Stimulated activated CD8-positive, alpha-beta memory T cell treated with anti-CD3 and anti-CD28 coated beads, Interleukin-4, amount 100 ng/mL, for 4 hours (primary cell): ENCODE measurements at places on chromosomes 11 and 22.
A peak's percentile ranks its signal among the peaks of the same experiment; 100 is the strongest.

GRCh38 chr22:43315687-43316217 is 27.4 kb downstream of the SCUBE1 start:
- DNase-seq, result no peak

- DNase-seq, result no peak
Observed at GRCh38 chr22:21695430-21696085, 29.7 kb downstream of the PPIL2 start.

DNA sequence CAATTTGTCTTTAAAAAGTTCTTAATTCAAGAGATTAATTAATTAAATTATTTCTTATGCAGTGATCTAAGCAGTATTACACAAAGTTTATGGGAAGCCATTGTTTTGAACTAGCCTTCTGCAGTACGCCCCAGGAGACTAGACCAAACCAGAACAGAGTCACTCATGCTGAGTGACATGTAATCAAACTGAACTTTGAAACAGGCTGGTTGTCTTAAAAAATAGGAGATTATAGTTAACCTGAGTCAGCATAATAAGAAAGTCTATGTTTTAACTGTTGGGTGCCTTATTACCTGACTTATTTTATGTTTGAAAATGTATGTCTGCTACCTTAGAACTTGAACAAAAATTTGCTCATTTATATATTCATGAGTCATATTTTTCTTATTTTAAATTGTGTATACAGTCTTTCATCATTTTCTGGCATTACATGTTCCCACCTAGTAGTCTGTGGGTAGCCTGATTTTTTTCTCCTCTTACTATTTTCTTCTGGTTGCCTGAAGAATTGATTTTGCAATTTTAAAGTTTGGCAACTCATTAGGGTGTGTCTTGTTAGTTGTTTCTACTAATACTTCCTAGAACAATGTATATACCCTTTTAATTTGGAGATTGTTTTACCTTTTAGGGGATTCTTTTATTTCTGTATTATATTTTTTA is 161.4 kb downstream of the AASDHPPT start:
- no peak for DNase-seq

DNA sequence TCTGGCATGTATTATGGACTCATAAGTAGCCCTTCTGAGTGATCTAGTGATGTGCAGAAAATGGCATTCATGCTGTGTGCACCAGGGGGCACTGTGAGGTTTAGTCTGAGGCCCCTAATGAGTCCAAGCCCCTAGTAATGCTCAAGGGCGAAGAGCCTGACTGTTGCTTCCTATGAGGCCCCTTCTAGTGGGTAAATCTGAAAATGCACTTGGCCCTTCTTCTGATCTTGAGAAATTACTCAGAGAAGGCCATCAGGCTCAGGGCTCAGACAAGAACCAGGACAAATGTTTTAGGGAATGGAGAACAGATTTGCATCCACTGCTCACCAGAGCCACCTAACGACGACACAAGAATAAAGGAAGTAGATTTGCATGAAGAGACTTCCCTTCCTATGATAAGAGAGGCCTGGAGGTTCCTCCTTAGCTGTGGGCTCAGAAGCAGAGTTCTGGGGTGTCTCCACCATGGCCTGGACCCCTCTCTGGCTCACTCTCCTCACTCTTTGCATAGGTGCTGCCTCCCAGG is 75.8 kb downstream of the GGTLC2 start:
- peak; percentile 21 for DNase-seq

DNA sequence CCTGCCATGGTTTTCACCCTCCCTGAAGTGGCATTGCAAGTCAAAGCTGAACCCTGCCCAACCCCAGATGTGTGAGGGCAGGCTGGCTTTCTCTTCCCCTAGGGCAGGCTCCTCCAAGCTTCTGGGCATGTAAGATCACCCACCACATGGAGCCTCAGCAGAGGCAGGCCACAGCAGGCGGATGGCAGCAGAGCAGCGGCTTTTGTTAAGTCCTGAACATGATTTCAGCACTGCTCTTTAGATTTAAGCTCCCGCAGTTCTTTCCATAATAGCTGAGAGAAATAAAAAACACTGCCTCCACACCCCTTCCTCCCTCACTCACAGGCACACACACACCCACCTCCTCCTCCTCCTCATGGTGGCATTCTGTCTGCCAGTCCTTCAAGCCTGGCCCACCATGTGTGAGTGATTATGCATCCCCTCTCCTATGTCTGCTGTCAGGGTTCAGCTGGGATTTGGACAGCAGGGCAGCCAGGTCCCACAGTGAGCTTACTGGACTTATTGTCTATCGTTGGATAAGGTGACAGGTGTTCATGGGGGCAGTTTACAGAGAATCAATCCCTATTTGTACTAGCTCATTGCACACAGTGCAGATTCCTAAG is 5.0 kb upstream of the NTM start:
- DNase-seq, result no peak

GRCh38 chr22:47209547-47210023 is 447.1 kb downstream of the TBC1D22A start:
- no peak for DNase-seq

DNA sequence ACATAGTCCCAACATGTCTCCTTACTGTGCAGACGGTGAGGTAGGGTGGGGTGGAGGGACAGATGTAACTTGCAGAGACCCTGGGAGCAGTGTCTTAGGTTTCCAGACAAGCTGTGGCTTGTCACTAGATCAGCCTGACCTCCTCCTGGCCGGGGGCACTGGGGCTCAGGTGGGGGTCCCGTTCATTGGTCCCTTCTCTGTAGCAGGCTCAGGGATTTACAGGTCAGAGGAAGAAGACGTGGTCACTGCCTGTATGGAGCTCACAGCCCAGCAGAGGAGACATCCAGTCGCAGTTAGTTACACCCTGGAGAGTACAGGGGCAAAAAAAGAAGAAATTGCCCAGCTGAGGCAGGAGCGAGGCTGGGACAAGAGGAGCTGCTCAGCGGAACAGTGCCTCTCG is 22.0 kb upstream of the TUB start:
- no peak for DNase-seq

- no peak for DNase-seq
Observed at GRCh38 chr22:42277988-42278776, 7.7 kb upstream of the TCF20 start.

- DNase-seq, result no peak
Observed at GRCh38 chr11:122059565-122059964, 56.5 kb downstream of the BLID start.

GRCh38 chr22:50270666-50271394 is 650 bp upstream of the MAPK11 start:
- DNase-seq, result peak; percentile 31
